NCI-H774 (cell line): ENCODE measurements at places on chromosomes 7 and 10.

- no peak for DNase-seq
These were observed 81.6 kb upstream of the HGF start for GRCh38 chr7:81851413-81851812.

- no peak for DNase-seq
These were observed 7.1 kb downstream of the CRYGN start for GRCh38 chr7:151432658-151433521.

DNA sequence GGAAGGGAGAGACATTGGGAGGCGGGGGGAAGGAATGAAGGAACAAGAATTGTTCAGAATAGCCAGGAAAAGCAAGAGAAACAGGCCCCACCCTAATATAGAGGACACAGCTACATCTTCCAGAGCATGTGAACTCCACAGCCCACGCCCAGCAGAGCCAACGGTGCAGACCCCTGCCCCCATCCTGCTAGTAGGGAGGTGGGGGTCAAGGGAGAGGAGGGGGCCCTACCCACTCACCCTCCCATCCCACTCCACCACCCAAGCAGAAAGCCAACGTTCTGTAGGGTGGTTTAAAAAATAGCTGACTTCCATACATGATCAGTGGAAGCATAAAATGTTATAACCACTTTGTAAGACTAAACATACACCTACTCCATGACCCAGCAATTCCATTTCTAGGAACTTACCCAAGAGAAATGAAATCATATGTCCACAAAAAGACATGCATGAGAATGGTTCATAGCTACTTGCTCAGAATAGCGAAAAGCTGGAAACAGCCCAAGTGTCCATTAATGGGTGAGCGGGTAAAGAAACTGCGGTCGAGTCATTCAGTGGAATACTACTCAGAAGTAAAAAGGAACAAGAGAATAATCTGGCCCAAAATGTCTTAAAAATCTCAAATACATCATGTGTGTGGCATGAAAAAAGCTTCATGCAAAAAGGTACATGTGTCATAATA is 31.8 kb downstream of the CTBP2 start:
- DNase-seq: no peak

DNA sequence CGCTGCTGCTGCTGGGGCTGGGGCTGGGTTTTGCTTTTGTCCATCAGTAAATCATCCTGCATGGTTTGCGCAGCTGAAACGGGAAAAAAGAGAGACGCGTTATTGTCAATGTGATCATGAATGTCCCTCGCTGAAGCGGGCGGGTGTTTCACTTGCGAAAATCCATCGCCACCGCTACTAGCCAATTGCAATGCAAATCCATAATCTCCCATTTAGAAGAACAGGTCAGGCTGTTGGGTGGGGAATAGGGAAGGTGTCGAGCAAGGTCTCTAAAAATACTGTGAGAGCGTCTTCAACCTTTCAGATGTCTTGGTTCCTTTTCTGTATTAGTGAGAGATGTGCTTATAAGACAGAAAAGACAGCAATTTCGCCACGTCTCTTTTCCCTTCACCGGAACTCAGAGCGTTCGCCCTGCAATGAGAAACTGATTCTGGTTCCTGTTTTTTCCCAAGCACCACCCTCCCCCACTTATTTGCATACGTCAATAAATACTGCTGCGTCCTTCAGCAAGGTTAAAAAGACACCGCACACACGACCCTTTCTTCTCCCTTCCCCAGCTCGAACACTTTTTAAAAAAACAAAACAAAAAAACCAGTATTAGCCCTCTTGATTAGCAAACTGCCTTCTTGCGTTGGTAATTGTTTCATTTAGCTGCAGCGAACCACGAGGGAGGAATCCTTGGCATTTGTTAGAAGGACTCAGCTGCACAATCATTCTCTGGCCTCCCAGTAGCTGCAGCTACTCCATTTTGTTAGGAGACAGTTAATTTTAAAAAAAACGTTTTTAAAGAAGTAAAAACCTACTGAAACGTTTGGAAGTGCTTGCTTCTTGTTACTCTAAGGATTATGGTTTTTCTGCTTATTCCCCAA is 50.4 kb downstream of the CPEB3 start:
- DNase-seq: peak; percentile 61

DNA sequence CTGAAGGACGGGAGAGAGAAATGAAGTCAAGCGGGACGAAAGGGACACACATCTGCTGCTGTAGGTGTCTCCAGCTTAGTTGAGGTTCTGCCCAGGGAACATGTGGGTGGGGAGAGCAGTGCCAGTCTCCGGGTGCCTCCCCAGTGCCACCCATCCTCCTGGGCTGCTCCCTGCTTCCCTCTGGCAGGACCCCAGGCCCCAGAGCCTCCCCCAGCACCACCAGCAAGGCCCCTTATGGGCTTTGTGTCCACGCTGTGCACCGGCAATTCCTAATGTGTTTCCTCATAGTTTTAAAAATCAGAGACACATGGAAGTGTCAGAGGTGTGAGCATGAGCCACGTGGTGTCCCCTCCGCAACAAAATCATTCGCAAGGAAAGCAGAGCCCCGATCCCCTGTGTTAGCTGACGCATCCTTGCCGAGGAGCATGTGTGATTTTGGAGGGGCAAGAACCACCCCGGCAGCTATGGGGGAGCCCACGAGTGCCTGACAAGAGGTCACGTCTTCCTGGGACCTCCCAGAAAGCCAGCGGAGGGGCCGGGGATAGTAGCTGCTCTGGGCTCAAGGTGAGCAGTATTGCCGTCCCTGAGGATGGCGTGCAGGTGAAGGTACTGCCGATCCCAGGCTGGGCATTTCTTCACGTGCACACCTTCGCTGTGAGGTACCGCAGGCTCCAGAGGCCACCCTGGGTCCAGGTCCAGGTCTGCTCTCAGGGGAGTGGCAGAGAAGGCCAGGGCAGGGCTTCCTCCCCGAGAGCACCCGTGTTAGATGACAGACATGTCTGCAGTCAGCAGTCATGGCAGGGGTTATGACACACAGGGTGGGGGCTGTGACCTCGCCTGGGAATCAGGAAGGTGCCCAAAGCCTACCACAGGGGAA is 448.2 kb upstream of the FOXK1 start:
- DNase-seq: no peak

- no peak for DNase-seq
These were observed 344.6 kb downstream of the RNLS start for GRCh38 chr10:88238615-88238914.

- DNase-seq: no peak
These were observed 84.0 kb upstream of the TMEM248 start for GRCh38 chr7:66837007-66837406.

- no peak for DNase-seq
These were observed 164.3 kb downstream of the ZMYND11 start for GRCh38 chr10:299512-299911.

- DNase-seq: peak; percentile 76
These were observed 109.4 kb downstream of the MAD1L1 start for GRCh38 chr7:2123360-2123759.

DNA sequence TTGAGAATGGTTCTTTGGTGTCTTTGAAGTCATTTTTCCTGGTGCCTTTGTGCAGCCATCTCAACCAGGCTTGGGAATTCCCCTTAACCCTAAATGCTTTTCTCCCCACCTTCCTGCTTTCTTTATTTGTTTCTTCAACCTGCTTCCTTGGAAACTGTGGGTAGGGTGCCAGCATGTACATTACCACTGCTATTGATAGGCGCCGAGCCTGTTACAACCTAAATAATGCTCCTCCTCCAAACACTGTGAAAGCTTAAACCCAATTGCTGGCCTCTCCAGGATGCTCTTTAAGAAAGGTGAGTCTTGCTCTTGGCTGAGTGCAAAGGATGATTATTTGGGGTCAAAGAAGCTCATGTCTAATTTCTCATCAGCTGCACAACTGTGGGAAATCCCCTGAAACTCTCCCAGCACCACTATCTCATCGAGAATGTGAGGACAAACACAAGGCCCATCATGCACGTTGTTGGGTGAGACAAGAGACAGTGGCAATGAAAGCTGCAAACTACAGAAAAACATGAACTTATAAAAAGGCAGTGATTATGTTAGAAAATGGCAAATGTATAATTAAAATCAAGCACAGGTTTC is 285.5 kb upstream of the IGFBP3 start:
- no peak for DNase-seq

- no peak for DNase-seq
These were observed 126.2 kb downstream of the PRPF18 start for GRCh38 chr10:13712837-13713581.

DNA sequence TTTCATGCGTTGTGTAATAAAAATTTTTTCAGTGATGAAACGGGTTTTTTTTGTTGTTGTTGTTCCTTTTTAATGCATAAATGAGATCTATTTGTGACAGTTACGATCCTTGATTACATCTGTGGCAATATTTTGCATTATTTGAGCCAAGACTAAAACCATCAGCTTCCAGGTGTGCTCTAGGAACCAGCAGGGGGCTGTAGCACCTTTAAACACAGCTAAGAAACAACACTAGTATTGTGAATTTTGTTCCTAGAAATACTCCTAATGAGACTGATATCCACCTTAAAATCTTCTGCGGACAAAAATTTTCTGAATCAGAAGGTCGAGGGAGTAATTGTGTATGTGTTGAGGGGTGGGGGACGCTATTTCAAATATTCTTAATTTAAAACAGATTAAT is 52.6 kb downstream of the FGFBP3 start:
- DNase-seq: no peak

DNA sequence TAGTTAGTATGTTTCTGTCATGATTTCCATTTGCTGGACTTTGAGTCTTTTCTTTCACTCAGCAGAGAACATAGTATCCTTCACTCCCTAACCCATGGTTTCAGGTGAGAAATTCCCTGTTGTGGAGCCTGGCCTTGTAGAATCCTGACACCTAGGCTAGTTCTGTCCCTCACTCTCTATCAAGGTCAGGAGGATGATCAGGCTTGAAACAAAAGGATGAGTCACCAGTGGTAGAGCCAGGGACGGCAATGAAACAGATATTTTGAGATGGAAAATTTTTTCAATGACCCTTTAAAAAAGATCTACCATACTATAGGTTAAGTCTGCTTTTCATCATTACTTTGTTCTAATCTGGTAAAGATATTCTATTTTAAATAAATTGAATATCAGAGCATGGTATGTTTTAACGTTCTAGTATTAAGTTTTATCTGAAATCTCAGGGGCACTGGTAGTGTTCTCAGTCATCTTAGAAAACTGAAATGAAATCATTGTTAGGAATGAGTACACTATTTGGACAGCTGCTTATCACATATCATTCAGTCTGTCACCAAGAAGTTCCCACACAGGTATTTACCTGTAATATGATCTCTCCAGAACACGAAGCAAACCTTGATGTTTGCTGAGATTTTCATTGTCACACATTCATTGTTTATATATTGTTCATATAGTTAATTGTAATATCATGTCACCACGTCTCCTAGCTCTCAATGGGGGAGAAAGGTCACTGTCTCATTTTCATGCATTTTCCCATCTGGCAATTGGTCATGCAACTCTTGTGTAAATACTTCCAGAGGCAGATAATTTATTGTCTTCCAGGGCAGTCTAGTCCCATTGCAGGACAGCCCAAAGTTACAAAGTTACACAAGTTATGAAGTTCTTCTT is 299.9 kb upstream of the LRRTM3 start:
- DNase-seq: no peak

DNA sequence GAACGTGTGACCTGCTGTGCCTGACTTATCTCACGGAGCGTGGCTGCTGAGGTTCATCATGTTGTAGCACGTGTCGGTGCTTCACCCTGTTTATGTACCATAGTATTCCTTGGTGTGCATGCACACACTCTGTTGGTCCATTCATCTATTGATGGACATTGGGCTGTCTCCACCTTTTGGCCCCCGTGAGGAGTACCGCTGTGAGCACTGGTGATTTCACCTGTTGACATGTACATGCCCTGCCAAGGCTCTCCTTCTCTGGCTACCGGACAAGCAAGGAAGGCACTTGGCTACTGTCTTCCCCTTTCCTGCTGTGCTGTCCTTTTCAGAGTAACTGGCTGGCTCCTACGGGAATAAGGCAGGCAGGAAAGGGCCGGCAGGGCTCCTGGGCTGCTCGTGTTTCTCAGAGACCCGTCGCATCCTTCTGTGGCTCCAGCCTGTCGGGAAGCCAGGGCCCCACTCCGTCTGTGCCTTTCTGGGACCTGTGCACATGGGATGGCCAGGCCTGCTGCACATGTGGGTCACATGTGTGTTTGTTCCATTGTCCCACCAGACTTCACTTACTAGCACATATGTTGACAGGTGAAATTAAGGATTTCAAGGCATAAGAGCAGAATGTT is 17.8 kb upstream of the TBRG4 start:
- DNase-seq: no peak

GRCh38 chr10:28858646-28859045 is 181.3 kb downstream of the BAMBI start:
- DNase-seq: no peak

DNA sequence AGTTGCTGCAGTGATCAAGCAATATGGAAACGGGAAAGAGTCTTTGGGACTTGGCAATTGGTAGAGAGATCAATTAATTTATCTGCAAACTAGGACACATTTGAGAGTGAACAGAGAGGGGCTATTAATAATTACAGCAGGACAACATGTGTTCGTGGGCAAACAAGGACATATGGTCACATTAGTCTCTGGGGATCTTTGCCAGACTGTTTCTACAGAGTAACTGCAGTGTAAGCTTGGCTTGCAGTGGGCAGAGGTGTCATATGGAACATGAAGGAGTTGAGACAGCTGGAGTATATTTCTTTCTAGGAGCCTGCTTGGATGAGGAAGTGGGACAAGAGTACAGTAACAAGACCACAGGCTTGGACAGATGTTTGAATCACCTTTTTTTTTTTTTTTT is 232.1 kb upstream of the LYZL1 start:
- no peak for DNase-seq

DNA sequence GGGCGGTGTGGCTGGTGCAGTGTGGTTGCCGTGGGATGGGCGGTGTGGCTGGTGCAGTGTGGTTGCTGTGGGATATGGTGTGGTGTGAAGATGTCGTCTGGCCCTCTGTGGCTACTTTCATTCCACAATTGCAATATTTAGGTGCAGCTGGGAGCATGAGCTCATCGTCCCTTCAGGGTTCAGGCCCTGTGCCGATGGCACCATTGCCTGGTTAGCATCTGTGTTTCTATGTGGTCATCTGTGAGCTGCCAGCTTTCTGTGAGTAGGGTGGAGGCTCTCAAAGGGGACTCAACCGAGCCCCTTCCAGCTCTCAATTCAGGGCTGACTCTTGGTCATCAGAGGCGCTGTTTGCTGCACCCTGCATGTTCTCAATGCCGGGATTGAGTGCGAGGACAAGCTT is 3.6 kb downstream of the ADGRA1 start:
- no peak for DNase-seq

GRCh38 chr7:24725554-24726241 is 31.6 kb downstream of the GSDME start:
- no peak for DNase-seq

DNA sequence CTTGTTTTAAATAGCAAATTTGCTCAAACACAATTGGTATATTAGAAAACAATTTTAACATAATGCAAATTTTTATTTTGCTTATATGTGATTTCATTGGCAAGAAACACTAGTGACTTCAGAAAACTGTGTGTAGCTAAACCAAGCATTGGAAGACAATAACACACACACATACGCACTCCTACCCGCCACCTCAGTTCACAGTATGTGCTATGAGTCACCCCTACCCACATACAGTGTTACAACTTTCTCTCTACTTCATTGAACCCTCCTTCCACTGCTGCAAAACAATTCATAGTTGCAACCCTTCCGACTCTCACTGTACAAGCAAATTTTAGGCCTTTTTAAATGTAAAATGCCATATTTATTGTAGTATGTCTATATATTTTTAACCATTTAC is 119.9 kb upstream of the THSD7A start:
- DNase-seq: no peak

- DNase-seq: peak; percentile 56
These were observed 70.4 kb upstream of the AOAH start for GRCh38 chr7:36794689-36795088.
